Panc1 (cell line): ENCODE measurements at places on chromosomes 12 and 14. TPM values are rescaled to one million over a fixed set of nuclear protein-coding genes. Genes with fewer than 3 reads are reported as not detected.

DNA sequence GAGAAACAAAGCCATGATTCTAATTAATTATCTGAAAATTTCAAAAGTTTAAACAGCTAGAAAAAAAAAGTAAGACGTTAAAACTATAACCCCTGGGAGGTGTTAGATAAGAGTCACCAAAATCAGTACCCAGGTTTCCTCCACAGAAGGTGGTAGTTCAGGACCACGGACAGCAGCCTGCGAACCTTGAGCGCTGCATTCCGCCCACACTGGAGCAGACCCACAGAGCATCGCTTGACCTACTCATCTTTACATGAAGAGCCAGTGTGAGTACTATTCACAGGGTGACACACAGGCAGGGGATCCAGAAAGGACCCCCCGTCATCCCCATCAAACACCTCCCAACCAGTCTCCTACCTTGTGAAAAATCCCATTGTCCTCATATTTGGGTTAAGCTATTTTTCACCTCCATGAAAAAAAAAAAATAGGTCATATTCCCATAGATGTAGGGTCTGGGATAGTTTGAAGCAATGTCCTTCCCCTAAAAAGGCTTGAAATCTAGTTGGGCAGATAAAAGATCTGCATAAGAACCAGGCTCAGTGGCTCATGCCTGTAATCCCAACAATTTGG is 8.8 kb upstream of the CHGA start:
- no peak for DNase-seq

- no peak for DNase-seq
Observed at GRCh38 chr14:24436355-24437019, 6.1 kb downstream of the SDR39U1 start.

DNA sequence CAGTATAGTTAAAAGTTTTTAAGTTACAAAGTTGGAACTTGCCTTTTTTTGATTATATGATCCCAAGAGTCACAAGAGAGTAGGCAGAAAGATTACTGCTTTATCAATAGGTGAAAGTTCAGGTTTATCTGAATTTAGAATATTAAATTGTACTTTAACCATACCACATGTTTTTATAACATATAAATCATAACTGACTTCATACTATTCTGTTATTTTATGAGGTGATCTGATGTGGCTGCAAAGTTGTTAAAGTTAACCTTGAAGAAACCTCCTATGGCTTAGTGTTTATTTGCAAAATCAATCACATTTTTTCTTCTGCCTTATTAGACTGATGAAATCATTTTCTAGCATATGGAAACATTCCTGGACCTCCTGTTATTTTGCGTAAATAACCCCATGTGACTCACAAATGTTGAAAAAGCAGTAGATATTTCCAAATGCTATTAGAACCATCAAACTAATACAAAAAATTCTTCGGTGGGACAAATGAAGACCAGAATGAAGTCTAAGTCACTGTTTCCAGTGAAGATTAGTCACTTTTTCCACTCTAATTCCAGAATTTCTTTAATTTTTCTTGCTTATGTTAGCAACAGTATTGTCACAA is 132.1 kb downstream of the RAD51B start:
- no peak for DNase-seq

DNA sequence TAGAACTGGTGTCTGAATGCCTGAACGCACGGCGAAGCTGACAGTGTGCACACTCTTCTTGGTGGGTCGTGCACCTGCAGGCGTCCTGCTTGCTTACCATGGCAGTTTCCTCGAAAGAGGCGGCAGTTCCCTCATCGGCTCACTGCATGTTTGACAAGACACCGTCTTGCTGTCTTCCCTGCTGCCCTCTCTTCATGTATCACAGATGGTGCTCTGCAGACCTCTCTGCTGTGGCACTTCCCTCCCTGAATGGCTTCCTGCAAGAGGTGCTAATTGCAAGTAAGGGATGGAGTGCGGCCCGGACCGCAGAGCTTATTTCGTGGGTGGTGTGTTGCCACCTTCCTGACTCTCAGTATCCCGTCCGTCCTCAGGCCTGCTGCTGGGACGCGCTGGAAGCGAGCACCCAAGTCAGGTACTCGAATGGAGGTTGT is 156.7 kb upstream of the RTL1 start:
- no peak for DNase-seq

DNA sequence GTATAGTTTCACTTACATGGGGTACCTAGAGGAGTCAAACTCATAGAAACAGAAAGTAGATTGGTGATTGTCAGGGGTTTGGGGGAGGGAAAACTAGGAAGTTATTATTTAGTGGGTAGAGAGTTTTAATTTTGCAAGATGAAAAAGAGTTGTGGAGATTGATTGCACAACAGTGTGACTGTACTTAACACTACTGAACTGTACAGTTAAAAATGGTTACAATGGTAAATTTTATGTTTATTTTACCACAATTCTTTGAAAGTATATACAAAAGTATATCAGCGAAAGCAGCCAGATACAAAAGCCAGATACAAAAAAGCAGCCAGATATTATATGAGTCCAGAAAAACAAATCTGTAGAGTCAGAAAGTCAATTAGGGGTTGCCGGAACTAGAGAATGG is 247.6 kb downstream of the IPO8 start:
- no peak for DNase-seq

DNA sequence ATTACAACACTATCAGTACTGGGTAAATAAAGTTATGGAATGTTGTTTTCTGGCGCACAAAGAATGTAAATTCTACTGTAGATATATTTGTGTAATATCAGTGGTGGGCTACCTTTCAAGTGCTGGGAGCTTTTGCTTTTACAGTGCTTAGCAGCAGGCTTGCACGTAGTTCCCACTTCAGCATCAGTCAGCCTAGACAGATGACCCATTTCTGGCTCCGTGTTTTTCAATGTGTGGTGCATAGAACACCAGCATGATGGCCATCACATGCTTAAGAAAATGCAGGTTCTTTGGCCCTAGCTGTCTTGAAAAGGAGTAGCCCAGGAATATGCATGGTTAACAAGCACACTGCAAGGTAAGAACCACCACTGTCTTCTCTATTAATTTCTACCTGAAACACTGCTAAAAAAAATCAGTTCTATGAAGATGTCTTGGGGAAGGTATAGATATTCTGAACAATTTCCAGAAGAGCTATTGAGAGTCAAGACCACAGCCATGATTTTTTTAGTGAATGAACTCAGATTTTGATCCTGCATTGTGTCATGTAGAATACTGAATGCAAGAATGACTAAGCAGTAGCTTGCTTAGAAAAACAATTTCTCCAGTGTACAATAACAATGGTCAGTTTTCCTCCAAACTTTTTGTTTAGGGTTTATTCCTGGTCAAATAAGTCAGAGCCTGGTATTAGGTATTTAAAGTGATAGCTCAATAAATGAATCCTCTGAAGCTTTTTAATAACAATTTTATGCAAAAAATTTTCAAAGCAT is 195.7 kb downstream of the AKAP6 start:
- DNase-seq = no peak

DNA sequence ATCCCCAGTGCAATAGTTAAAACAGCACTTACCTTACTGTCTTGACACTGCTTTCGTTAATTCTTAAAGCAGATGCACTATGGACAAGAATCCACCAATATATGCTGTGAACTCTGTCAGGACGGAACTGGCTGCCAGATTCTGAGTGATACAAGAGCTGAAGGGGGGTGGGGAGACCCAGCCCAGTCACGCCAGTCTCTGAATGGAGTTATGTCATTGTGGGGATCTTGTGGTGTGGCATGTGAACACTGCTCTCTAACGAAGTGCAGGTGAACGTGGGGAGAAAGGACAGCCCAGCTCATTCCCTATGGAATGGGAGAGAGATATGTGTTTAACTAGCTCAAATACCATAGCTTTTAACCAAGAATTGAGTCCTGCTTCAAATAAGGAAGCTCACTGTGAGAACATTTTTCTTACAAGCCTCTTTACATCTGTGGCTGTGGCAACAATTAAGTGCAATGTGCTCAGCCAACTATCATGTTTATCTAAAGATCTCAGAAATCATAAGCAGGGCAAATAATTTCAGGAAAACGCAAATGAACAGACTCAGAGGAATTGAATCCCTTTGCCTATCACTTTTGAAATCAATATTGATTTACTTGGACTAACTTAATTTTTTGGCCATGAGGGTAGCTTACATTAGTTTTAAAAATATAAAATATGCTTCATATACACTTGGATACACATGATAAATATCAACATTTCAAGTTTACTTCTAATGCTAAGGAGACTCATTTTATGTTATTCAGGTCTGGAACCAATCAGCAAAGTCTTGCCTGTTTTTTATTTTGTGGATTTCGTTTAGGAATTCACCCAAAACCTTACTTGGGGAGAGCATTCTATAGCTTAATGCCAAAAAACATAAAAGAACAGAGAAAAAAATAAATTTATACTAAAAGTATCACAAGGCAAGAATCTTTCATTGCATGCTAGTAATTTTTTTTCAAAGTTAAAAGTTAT is at the start of gene LUM:
TSS of gene LUM (minus strand) at position 129 of the 960 bp plus-strand sequence. CDS start 2,515 bp downstream, outside the sequence.
- DNase-seq = no peak

DNA sequence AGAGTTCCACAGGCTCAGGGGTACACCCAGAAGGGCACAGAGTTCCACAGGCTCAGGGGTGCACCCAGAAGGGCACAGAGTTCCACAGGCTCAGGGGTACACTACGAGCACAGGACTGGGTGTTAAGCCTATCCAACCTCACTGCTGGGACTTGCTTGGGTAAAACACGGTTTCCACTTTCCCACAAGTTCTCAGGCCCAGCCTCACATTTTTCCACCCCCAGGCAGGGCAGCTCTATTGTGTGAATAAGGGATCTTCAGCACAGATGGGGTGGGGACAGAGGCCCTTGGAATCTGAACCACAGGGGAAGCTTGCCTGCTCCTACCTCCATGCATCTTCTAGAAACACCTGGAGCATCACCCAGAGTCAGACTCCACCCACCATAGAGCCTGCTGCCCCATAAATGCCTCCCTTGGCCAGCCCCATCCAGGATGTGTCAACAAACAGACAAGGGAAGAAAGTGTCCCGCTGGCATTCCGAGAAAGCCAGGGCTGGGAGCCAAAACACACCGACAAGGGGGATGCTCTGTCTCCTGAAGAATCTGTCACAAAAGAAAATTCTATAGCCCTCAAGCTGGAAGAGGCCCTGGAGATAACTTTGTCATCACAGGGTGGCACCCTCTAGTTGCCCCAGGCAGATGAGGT is 4.8 kb downstream of the CRACR2A start:
- no peak for DNase-seq

DNA sequence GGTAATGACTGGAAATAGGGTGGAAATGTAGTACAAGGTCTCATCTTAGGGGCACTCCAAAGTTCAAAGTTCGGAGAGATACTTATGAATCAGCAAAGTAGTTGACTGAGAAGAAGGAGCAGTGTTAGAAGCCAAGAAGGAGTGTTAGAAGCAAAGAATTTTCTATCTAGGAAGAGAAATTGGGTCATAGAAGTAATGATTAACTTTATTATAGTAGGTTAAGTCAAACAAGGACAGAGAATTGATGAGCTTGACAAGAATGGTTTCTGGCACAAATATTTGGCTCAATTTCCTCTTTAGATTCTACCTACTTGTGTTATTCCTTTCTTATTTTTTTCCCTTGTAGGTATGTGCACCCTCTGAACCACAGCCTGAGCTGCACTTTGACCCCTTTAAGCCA is 810.5 kb upstream of the LRFN5 start:
- DNase-seq = no peak

DNA sequence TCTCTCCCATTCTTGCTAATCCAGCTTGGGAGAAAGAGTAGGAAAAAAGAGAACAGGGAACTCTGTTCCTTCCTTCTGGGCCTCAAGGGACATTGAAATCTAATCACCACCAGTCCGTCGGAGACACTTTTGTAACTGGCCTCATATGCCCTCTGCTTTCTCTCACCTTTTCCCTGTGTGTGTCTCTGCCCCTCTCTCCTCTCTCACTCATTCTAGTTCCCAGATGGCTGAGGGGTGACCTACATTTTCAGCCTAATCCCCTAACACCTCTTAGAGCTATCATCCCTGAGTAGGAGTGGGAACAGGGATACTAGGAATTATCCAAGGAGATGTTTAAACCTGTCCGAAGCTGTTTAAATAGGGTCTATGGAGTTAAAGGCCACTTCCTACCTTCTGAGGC is 8.9 kb upstream of the PCK2 start:
- DNase-seq = no peak

DNA sequence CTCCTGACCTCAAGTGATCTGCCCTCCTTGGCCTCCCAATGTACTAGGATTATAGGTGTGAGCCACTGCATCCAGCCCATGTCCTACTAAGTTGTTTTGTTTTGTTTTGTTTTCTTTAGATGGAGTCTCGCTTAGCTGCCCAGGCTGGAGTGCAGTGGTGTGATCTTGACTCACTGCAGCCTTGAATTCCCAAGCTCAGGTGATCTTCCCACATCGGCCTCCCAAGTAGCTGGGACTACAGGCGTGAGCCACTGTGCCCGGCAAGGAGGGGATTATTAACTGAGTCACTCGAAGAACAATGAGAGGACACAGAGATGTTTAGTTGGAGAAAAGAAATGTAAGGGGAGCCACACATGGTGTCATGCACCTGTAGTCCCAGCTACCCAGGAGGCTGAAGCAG is 18.0 kb upstream of the ERBB3 start:
- no peak for DNase-seq

GRCh38 chr12:116304621-116305020 is 27.1 kb upstream of the MED13L start:
- no peak for DNase-seq

GRCh38 chr12:71440763-71441748 is 1.5 kb downstream of the LGR5 start:
- DNase-seq = no peak

GRCh38 chr14:102200690-102201352 is 61.1 kb downstream of the WDR20 start:
- DNase-seq = no peak

DNA sequence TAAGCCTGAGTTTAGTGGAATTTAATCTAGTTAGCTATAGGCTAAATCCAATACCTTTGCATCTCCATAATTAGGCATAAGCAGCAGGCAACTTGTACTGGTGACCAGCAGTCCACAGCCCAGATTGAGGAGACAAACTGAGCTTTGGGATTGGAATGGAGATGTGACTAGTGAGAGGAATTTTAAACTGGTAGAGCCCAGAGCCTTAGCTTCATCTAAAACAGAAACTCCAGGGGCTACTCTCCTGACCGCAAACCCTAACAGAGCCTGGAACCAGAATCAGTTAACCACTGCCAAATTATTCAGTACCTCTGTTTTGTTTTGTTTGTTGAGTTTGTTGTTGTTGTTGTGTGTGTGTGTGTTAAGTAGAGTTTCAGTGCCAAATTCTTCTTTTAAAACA is 53.2 kb downstream of the TSPAN19 start:
- DNase-seq = no peak

IQSEC3 gene
- total RNA-seq = not detected

CLEC2A gene
- not detected for total RNA-seq

KRT8 gene
- 6,125 TPM for total RNA-seq

PCED1B gene
- total RNA-seq = 0.82 TPM

OR9K2 gene
- not detected for total RNA-seq
